CD4-positive, alpha-beta T cell treated with Interleukin-21 for 1 hour (primary cell): ENCODE measurements at places on chromosomes 6 and 20.

GRCh38 chr20:64156886-64157875 lies 7.1 kb upstream of the MYT1 start:
- no peak for DNase-seq

- no peak for DNase-seq
These were observed 46.9 kb downstream of the PRDM1 start for GRCh38 chr6:106133040-106133439.

GRCh38 chr20:49510562-49511122 lies 28.2 kb upstream of the KCNB1 start:
- DNase-seq, result no peak

DNA sequence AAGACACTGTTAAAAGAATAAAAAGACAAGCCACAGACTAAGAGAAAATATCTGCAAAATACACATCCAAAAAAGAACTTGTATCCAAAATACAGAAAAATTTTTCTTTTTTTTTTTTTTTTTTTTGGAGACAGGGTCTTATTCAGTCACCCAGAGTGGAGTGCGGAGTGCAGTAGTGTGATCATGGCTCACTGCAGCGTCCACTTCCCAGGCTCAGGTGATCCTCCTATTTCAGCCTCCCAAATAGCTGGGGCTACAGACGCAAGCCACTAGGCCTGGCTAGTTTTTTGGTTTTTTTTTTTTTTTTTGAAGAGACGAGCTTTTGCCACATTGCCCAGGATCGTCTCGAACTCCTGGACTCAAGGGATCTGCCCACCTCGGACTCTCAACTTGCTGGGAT lies 3.1 kb downstream of the ZUP1 start:
- DNase-seq, result no peak

- no peak for DNase-seq
These were observed 28.9 kb downstream of the FYN start for GRCh38 chr6:111844376-111844775.

GRCh38 chr6:78340755-78341154 lies 526.6 kb upstream of the IRAK1BP1 start:
- DNase-seq, result no peak

DNA sequence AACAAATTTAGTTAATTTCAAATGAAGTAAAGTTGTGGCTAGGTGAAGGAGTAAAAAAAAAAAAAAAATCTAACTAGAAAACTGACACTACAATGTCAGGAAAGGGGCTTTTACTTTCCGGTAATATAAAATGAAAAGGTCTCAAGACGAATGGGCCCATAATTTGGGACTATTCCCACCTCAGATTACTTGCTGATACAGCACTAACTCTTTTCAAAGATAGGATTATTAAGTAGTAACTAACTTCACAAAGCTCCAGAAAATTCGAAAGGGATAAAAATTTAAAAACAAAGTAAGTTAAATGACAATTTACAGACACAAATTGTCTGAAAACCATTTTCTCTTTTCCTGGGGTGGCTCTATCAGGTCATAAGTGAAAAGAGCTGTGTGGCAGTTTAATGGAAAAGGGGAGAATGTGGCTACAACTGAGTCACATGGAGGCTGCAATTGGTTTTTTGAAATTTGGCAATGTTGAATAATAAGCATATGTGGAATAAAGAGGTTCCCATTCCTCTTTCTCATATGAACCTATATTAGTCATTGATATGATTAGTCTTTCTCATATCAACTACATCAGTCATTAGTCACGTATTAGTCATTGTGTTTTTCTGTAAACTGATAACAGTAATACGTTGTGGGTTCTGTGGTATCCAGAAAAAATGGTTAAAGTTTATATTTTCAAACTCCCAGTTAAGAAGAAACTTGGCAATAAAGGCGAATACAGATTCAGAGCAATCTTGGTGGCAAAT lies 78.0 kb downstream of the RWDD2A start:
- no peak for DNase-seq

GRCh38 chr6:48826901-48827701 lies 636.0 kb downstream of the MMUT start:
- DNase-seq, result no peak

DNA sequence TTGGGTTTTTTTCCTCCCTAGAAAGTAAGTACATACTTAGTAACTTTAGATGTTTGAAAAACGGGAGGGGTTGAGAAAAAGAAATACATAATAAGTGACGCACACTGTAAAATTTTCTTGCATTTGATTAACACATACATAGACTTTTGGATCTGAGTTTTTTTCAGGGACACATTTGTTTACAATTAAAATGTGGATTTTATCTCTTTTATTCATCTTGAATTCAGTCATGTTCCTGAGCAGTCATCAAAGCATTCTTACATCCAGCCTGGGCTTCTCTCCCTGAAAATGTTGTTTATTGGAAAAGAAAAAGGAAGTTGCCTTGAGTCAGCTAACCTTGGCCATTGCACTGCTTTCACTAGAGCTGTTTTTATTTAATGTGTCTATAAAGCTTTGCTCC lies 8.7 kb upstream of the RPP40 start:
- DNase-seq, result no peak

DNA sequence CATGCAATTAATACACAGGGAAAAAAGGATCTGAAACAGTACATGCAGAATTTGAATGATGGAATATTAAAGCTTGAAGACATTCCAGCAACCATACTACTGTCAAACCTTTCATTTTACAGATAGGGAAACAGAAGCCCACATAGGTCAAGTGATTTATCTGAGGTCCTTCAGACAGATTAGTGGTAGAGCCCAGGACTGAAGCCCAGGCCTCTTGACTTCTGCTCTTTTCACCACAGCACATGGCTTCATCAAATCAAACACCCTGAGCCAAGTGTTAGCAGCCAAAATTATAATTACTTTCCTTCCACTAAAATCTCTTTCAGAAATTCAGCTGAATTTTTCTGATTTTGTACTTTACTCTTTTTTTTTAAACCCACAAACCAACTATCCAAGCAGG lies 435.6 kb upstream of the RUNX2 start:
- no peak for DNase-seq

GRCh38 chr20:51667002-51667408 lies 101.2 kb downstream of the ATP9A start:
- peak; percentile 24 for DNase-seq

GRCh38 chr20:62961310-62961783 lies 8.8 kb downstream of the SLC17A9 start:
- DNase-seq, result no peak

DNA sequence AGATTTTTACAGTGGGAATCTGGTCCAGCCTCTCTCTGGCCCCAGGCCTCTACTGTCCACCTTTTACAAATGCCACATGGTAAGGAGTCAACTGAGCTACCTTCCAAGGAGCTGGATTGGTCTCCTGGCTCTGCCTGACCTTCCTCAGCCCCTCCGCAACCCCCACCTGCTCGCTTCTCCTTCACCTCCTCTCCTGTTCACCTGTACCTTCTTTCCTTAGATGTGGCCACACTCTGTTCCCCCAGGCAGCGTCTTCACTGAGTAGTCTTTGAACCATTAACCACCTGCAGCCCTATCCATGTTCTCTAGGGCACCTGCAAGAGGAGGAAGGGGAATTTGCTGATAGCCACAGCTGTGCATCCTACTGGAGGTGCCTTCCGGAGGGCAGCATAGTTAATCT lies 55.3 kb upstream of the DDR1 start:
- no peak for DNase-seq

DNA sequence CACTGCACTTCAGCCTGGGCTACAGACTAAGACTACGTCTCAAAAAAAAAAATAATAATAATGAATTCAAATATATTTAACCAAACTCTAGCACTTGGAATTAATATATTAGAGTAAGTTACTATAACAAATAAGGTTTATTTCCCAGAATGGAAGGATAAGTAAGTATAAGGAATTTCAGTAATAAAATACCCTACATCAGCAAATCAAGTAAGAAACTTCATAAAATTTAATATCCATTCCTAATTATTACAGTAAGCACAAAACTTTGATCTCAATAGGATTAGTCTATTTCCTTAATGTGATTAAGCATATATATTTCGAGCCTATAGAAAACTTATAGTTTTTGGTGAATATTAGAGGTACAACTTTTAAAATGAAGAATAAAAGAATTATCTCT lies 36.7 kb upstream of the SDHAF4 start:
- no peak for DNase-seq

DNA sequence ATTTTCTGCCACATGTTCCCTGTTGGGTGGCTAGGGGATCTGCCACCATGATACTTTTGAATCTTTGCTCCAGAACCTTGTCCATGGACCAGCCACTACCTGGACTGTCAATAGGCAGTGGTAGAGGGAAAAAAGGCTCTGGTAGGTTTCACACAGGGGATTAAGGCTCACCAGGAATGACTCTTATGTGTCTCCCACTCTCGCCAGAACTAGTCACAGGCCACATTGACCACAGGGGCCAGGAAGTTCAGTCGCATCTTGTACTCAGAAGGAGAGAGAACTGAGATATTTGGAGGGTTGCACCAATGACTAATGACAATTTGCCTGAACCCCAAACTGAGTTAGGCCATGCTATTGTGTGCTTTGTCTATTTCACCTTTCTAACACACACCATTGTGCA lies 23.6 kb upstream of the APCDD1L start:
- no peak for DNase-seq

GRCh38 chr6:90493332-90493731 lies 93.5 kb downstream of the MAP3K7 start:
- DNase-seq, result no peak
